ENCODE measurements at places on chromosomes 16 and 17. TPM values are rescaled to one million over a fixed set of nuclear protein-coding genes. Genes with fewer than 3 reads are reported as not detected.

DNA sequence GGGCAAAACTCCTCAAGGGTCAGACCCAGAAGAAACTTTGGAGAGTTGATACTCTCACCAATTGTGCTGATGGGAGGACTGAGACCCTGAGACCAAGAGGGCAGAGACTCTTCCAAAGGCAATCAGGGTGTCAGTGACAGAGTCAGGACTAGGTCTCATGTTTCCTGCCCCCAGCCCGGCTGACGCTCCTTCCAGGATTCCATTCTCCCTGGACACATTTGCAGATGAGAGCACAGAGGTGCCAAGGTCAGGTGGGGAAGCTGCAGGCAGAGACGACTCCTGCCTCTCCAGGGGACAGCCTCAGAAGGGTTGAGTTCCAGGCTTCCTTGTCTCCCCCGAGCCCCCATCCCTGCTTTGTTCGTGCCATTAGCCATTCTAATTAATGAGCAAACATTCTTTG, 174.1 kb downstream of the WSCD1 start:
- no peak for DNase-seq

Gene MRM1
- total RNA-seq = 3.8 TPM

Gene TPSG1
- total RNA-seq = 1.3 TPM

Gene EPX
- total RNA-seq = not detected

DNA sequence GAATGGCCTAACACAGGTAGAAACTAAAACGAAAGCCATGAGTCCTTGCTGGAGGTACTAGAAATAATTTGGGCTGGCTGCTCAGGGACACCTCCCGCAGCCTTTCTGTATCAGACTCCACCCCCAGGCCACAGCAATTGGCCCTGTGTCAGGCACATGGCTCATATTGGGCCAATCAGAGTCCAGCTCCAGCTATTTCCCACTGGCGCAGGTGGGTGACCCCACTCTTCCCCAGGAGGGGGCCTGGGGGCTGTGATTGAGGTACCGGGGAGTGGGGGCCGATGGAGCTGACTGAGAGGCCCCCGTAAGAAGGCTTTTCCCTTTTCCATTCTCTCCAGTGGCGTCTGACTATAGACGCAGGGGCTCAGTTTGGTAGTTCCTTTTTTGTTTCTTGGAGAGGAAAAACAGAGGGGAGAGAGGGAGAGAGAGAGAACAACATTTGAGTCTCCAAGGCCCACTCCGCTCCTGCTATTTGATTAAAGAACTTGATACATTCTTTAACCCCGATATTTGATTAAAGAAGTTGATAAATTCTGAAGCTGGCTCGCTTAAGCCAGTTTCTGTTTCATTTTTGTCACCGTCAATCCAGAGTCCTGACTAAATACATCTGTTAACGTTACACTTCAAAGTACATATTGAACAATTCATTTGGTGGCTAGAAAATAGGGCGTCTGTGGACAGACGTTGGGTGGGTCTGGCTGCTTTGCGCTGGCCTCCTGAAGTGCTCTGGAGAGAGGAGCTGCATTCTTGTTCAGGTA, 26.3 kb downstream of the FOXL1 start:
- no peak for DNase-seq

Gene MILR1
- total RNA-seq = 9.4 TPM

DNA sequence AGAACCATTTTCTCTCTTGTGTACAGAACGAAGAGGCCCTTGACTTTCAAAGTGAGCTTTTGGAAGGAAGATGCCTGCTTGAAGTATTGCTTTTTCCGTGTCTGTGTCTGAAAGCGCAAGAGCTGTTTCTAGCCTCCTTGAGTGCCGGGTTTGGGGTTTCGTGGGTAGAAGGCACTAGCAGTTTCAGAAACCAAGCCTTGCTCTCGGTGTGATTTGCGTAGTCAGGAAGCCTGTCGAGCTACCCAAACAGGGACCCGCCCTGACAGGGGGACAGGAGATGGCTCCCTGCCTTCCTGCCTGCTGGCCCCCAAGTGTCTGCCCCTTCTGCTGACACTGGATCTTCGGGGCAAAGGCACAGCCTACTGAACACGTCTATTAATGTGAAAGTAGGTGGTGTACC, 322.0 kb downstream of the MAF start:
- DNase-seq = no peak

Gene NUBP1
- 29.8 TPM for total RNA-seq

DNA sequence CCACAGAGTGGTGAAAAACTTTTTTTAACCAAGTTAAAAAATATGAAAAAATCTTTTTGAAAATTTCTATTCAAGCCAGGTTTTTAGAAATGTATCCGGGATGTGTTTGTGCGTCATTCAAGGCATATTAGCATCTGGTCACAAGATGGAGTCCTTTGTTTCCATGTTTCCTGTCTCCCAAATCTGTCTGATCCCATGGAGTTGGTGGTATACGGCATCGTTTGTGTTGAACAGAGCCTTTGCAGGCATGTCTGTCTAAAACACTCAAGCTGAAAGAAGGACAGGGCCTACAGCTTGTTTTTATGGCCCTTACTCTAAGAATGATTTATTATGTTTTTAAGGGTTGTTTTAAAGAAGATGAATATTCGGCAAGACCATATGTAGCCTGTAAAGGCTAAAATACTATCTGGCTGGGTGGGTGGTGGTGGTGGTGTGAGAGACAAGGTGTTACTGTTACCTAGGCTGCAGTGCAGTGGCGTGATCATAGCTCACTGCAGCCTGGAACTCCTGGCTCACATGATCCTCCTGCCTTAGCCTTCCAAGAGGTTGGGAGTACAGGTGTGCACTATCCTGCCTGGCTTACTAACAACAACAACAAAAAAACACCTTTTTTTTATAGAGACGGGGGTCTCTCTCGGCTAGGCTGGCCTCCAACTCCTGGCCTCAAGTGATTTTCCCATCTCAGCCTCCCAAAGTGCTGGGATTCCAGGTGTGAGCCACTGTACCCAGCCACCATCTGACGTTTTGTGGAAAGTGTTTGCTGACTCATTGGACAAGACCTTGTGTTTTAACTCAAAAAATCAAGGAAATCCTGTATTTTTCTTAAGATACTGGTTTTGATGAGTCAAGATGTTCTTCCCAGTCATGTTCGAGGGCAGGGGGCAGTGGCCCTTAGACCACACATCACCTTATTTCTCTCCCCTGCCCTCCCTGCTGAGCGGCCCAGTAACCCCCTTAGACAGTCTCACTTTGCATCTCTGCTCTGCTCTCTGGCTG, 52.2 kb downstream of the NDE1 start:
- DNase-seq = no peak

Gene CFAP119
- total RNA-seq = 1.2 TPM

GRCh38 chr16:50644729-50645128, 36.4 kb downstream of the SNX20 start:
- no peak for DNase-seq

GRCh38 chr16:78552106-78552675, 452.7 kb downstream of the WWOX start:
- no peak for DNase-seq

DNA sequence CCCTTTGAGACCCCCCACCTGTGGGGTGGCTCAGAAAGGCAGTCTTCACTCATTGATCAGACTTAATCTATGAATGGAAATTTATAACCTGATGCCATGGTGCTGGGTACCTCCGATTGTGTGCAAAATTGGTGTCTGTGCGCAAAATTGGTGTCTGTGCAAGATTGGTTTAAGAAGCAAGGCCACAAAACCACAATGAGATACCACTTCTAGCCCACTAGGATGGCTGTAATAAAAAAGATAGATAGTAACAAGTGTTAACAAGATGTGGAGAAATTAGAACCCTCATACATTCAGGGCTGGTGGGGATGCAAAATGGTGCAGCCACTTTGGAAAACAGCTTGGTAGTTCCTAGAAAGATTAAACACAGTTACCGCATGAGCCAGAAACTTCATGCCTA, 13.9 kb upstream of the CSNK2A2 start:
- no peak for DNase-seq

DNA sequence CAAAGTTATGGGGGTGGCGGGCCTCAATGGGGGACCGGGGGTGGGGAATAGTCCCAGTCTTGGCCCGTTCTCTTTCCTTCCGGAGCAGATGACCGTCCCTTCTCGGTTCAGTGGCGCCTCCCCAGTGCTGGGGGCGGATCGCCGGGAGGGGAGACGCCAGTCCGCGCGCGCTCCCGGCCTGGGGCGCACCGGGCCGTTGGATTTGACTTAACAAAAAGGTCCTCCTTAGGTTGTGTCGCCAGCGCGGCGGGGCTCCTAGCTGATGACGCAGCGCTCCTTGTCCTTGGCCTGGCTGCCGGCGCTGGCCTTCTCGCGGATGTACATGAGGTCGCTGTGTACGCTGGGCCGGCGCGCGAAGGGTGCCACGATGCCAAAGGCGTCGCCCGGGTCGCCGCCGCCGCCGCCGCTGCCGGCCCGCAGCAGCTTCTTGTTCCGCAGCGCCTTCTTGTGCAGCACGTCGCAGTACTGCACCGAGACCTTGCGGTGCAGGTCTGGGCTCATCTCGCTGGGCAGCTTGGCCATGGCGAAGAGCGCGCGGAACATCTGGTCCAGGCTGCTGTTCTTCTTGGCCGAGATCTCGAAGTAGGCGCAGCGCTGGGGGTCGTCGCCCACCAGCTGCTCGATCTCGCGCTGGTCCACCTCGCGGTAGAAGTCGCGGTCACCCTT, 1.2 kb downstream of the RASD1 start:
- DNase-seq = peak; percentile 91

- no peak for DNase-seq
These were observed 69.4 kb downstream of the ZDHHC7 start for GRCh38 chr16:84941921-84942320.

GRCh38 chr17:28867276-28867675, 12.5 kb downstream of the ERAL1 start:
- no peak for DNase-seq

Gene KRTAP2-3
- not detected for total RNA-seq

DNA sequence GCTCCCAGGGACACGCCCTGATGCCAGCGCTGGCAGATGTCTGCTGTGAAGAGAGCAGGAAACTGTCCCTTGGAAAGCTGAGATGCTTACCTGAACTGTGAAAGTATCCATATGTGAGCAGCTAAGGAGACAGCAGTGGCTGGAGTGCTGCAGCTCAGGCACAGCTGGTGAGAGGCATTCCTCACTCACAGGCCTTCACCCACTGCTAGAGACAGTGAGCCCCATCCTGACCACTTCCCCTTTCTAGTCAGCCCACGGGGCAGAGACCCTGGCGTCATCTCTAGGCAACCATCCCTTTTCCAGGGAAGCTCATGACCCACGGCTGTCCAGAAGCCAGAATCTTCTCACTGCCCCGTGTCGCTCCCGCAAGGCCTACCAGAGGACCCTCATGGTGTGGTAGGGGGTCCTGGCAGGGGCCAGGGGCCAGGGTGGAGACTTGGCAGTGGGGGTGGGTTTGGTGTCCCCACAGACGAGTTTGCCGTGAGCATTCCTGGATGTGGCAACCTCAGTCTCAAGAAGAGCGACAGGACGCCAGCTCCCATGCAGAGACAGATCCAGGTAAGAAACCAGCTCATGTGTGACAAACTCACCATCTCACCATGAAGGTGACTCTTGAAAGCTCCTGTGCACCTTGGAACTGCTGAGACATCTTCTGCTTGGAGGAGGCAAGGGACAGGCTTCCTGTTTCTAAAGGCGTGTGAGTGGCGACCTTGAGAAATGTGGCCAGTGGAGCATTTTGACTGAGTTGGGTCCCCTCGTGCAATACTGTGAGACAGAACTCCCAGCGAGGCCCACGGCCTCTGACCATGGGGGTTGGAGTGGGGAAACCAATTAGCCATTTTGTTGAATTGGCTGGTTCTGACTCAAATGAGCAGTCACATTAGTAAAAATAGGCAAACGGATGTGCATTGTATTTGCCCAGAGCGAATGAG, at the start of gene SCIMP:
Gene SCIMP (minus strand): TSS at position 216 of the 932 bp plus-strand sequence. CDS start 105 bp downstream, at position 111.
- peak; percentile 84 for DNase-seq

- DNase-seq = no peak
These were observed 36.4 kb downstream of the HEATR3 start for GRCh38 chr16:50102051-50102746.

Gene NPIPB6
- total RNA-seq = 1.5 TPM

Gene CTRL
- total RNA-seq = 1.2 TPM

Gene NEUROD2
- total RNA-seq = not detected

Gene PDK2
- 27.7 TPM for total RNA-seq

Gene CDK5R1
- 1.3 TPM for total RNA-seq

Gene JUP
- 14.6 TPM for total RNA-seq

- no peak for DNase-seq
These were observed 241.9 kb downstream of the SLC39A11 start for GRCh38 chr17:72850410-72851118.

DNA sequence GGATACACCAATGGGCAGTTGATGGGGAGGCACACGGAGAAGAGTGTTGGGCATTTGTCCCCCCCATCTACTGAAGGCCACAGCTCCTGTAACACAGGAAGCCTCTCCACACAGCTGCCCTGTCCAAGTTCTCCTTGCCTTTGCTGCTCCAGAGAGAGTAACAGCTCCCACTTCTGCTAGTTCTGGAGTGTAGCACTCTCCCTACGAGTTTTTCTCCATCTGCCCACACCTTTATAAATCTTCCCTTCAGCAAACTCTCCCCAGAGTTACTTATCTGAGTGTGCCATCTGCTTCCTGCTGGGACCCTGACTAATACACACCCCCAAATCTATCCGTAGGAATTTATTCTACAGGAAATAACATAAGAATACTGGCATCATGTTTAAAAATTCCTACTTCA, 42.6 kb upstream of the ERN1 start:
- no peak for DNase-seq

Gene MSLN
- 0.29 TPM for total RNA-seq

Gene ZNF276
- 17.4 TPM for total RNA-seq

DNA sequence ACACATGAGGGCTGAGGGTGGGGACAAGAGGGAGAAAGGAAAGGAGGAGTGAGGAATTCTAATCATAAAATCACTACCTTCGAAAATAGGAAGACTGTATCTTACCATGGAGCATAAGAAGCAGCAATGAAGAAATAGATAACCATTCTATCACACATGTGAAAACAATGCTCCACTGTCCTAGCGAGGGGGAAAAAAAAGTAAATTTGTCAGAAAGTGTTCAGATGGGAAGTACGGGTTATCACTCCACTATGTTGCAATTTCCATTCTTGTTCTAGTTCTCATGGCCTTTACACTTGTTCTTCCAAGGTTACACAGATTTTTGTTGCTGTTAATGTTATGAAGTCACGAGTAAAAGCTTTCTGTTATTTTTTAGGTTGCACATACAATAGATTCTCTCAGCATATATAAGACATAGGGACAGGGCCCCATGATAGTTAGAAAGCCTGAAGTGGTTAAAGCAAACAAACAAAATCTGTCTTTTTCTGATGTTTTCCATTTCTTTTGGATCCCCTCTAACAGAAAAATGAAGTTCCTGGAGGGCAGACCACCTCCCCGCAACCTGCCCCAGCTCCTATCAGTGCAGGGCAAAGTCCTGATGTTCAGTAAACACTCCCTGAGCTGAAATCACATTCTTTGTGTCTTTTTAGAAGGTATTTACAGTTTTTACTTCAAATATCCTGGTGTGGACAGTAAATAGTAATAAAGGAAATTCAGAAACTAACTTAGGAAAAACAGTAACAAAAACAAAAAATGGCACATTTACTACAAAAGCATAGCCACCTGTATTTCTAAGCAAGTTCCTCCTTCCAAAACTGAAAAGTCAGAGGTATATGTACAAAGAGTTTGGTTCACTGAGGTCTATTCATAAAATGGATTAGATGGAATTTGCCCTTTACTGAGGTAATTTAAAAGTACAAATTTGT, 13.7 kb downstream of the MMD start:
- DNase-seq = no peak

GRCh38 chr17:19304751-19305150, 57.8 kb downstream of the B9D1 start:
- DNase-seq = peak; percentile 47

Measured in posterior vena cava (tissue), 2 donors.